ENCODE measurements at places on chromosomes 1 and 21.
A peak's percentile ranks its signal among the peaks of the same experiment; 100 is the strongest.

GRCh38 chr1:204296431-204296988 lies 63.2 kb downstream of the PLEKHA6 start:
- peak; percentile 55 for DNase-seq

DNA sequence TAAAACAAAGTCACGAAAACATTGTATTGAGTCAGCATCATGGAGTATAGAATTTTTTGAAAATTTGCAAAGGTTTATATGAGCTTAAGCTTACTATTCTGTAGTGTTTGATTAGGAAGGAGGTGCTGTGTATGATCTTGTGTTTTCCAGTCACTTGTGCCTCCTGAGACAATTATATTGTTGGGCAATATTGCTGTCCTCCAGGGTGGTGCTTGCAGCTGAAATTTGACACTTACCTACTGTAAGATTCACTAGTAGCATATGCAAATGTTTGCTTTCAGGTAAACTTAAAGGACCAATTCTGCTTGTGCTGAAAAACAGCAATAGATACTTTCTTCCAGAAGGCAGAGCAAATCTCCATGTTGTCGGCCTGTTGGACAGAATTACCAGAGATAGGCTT lies 268.0 kb downstream of the TGFB2 start:
- DNase-seq: no peak

DNA sequence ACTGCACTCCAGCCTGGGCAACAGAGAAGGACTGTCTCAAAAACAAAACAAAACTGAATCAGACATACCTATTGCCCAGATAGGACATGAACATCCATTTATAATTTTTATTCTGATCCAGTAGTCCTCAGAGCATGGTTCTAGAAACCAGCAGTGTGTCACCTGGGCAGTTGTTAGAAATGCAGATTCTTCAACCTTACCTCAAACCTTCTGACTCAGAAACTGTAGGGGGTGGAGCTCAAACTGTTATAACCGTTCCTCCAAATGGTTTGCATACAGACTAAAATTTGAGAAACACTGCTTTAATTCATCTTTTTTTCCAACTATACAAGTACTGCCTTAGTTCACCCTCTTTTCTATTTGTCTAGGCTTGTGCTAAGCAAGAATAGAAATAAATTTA lies 6.0 kb downstream of the NASP start:
- no peak for DNase-seq

DNA sequence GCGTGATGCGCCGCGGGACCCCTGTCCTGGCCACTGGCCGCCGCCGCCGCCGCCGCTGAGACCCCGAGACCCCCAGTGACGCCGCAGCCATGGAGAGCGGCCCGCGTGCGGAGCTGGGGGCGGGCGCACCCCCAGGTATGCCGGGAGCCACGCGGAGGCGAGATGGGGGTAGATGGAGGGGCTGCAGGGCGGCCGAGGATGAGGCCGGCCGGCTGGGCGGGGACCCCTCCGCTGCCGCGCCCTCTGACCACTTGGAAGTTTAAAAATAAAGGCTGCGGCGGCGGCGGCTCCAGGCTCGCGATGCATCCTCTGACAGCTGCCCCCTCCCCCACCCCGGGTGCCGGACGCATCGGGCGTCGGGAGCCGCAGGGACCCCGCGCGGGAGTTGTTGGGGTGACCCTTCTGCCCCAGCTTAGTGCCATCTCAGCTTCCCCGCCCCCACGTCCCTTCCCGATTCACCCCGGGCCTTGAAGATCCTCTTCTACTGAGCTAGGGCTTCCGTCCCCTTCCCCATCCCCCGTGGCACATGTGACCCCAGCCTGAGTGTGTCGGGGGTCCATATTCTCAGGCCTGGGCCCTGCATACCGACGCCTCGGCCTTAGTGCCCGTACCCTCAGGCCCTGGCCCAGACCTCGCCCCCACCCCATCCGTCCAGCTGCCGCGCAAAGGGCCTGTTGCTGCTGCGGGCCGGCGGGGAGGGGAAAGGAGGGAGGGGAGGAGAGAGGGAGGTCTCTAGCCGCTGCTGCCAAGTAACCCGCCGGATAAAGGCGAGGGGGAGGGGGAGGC lies 562 bp downstream of the MAP7D1 start:
- peak; percentile 65 for DNase-seq

GRCh38 chr21:24223624-24224023 lies 1383.7 kb downstream of the MRPL39 start:
- peak; percentile 7 for DNase-seq

GRCh38 chr1:180181048-180181447 lies 26.4 kb downstream of the QSOX1 start:
- DNase-seq: peak; percentile 23

- DNase-seq: no peak
Measured at GRCh38 chr1:239288820-239289554, 97.4 kb upstream of the CHRM3 start.

All from fibroblast of pulmonary artery (primary cell).